Stimulated activated CD4-positive, alpha-beta T cell treated with anti-CD3 and anti-CD28 coated beads, Interleukin-1b, Interleukin-23, amount 100 ng/mL, for 24 hours (primary cell): ENCODE measurements at places on chromosomes 16 and 17.

DNA sequence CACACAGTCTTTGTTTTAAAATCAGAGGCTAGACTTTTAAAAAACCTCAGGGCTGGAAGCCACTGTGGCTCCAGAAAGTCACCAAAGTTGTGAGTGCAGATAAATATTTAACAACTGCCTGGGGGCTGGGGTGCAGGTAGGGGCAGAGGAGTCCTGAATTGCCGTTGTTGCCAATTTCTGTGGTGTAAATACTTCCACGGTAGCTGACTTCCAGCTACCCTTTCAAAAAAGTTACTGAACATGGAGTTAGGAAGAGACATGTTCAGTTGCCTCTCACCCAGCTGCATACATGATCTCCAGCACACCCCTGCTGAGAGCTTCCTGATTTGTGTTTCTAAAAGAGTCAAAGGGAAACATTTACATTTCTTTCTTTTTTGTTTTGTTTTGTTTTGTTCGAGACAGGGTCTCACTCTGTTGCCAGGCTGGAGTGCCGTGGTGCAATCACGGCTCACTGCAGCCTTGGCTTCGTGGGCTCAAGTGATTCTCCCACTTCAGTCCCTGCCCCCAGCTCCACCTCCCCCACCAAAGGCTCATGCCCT, 58.7 kb downstream of the PLXDC1 start:
- no peak for DNase-seq

DNA sequence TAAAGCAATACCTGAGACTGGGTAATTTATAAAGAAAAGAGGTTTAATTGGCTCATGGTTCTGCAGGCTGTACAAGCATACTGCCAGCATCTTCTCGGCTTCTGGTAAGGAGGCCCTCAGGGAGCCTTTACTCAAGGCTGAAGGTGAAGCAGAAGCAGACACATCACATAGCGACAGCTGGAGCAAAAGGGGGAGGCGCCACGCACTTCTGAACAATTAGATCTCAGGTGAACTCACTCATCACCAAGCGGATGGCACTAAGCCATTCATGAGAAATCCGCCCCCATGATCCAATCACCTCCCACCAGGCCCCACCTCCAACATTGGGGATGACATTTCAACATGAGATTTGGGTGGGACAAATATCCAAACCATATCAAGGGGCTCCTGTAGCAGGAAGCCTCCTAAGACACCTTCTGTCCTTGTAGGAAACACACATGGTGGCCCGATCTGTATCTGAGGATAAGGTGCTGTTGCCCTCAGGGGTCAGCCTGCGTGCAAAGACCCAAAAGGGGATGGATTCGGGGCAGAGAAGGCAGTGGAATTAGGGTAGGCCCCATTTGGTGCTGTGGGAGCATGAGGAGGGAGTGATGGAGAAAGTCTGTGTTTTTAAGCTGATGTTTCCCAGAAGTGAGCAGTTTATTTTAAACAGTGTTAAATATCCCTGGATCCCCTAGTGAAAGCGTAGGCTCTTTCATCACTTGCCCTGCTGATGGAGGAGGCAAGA, 23.0 kb downstream of the IL21R start:
- no peak for DNase-seq

DNA sequence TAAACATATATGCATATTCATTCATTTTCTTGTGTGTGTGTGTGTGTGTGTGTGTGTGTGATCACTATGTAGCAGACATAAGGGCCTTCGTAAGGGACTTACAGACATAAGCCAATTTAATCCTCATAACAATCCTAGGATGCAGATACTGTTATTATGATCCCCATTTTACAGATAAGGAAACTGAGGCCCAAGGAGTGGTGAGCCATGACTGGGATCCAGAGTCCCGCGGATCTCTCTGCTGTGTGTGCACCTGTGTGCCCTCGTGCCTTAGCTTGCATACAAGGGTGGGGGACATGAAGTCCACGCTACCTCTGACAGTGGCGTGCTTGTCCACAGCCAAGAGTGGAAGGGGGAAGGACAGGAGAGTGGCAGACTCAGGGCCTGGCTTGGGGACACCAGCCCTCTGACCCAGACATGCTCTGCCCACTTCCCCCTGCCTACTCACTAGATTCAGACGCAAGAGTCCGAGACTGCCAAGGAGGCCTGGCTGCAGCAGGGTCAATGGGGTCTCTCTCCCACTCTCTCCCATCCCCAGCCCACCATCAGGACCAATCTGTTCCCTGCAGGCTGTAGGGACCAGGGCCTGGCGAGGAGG, 9.8 kb upstream of the SMTNL2 start:
- no peak for DNase-seq

GRCh38 chr16:81792828-81793227, 13.7 kb downstream of the PLCG2 start:
- DNase-seq, result no peak

- no peak for DNase-seq
These were observed 3.1 kb downstream of the HSBP1 start for GRCh38 chr16:83810901-83811300.

GRCh38 chr17:29358416-29358815, 31.7 kb upstream of the TAOK1 start:
- DNase-seq, result no peak

DNA sequence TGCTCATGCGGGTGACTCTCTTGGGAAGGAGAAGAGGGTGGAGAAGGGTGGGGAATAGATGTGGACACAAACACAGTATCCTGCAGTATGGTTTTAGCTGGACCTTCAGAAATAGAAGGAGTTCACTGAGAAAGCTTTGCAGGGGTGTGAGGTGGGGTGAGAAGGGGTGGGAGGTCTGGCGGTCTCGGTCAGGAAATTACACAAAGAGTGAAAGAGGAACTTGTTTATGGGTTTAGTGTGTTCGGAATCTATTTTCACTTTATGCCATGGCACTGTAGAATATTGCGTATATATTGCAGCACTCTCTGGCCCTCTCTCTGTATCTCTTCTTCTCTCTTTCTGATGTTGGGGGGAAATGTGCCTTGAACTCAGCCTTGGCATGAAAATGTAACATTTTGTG, 148.2 kb upstream of the GOT2 start:
- no peak for DNase-seq
